ENCODE measurements at places on chromosomes 12 and 14.

- H3K27ac ChIP-seq: no peak overlapping the region
- no peak overlapping the region for H3K4me3 ChIP-seq
- no peak for DNase-seq
- no peaks in the 10 kb centered on the region for H3K36me3 ChIP-seq
- no peaks in the 10 kb centered on the region for H3K4me1 ChIP-seq
- no peaks in the 10 kb centered on the region for H3K27me3 ChIP-seq
These were observed 33.9 kb downstream of the SLC39A9 start for GRCh38 chr14:69432364-69432763.

- H3K4me1 ChIP-seq: peaks cover 69% of the 10 kb centered on the region
- peak overlapping the region; percentile 22 for H3K27ac ChIP-seq
- H3K36me3 ChIP-seq: no peaks in the 10 kb centered on the region
- H3K4me3 ChIP-seq: no peak overlapping the region
- H3K27me3 ChIP-seq: no peaks in the 10 kb centered on the region
These were observed 75.7 kb downstream of the PITPNM2 start for GRCh38 chr12:123075087-123075645.

GRCh38 chr12:52580496-52580895, 6.9 kb upstream of the KRT74 start:
- no peak for DNase-seq
- H3K4me3 ChIP-seq: no peak overlapping the region
- H3K27me3 ChIP-seq: no peaks in the 10 kb centered on the region
- H3K36me3 ChIP-seq: no peaks in the 10 kb centered on the region

GRCh38 chr14:23887536-23887935, 66.0 kb upstream of the DHRS4 start:
- no peak overlapping the region for H3K27ac ChIP-seq
- H3K4me1 ChIP-seq: no peaks in the 10 kb centered on the region
- no peaks in the 10 kb centered on the region for H3K27me3 ChIP-seq
- H3K36me3 ChIP-seq: no peaks in the 10 kb centered on the region
- H3K4me3 ChIP-seq: no peak overlapping the region
- no peak for DNase-seq

DNA sequence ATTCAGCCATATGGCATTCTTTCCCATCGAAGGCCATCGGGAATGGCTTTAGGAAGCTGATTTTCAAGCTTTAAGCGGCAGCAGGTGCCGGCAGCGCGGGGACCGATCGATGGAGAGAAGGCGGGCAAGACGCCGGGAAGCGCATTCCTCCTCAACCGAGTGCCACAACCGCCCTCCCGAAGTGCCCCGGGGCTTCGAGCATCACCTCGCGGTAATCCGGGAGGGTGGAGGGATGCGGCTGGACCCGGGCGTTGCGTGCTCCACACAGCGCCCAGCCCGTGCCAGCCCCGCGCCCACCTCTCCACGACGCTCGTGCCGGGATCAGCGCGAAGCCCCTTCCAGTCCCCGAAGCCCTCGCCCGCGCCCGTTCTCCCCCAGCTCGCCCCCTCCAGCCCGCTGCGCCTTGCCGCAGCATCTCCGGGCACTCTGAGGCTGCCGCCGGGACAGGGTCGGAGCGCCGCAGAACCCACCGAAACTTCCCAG, 3.2 kb downstream of the USP44 start:
- peak overlapping the region; percentile 77 for H3K4me3 ChIP-seq
- peak overlapping the region; percentile 87 for H3K27ac ChIP-seq
- H3K27me3 ChIP-seq: no peaks in the 10 kb centered on the region
- no peaks in the 10 kb centered on the region for H3K36me3 ChIP-seq

- H3K27me3 ChIP-seq: no peaks in the 10 kb centered on the region
- no peaks in the 10 kb centered on the region for H3K36me3 ChIP-seq
- no peak for DNase-seq
- H3K4me1 ChIP-seq: no peaks in the 10 kb centered on the region
- H3K4me3 ChIP-seq: no peak overlapping the region
These were observed 32.9 kb downstream of the TSPAN8 start for GRCh38 chr12:71124835-71125460.
